Activated naive CD4-positive, alpha-beta T cell (primary cell): ENCODE measurements at places on chromosomes 11 and 22.

DNA sequence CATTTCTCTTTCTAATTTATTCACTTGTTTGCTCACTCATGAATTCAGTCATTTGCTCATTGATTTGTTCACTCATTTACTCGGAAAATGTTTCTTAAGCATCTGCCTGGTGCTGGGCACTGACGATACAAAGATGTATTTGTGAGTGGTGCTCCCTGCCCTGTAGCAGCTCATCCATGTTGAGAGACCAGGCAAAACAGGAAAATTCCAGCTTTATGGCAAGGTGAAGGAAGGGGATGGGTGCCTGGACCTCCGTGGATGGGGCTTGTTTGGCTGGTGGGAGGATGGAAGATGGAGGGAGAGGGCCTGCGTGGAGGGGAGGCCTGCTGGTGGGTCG is 53.1 kb downstream of the TBC1D22A start:
- DNase-seq, result no peak

- DNase-seq, result no peak
Observed at GRCh38 chr11:103805688-103806009, 230.8 kb upstream of the DDI1 start.

DNA sequence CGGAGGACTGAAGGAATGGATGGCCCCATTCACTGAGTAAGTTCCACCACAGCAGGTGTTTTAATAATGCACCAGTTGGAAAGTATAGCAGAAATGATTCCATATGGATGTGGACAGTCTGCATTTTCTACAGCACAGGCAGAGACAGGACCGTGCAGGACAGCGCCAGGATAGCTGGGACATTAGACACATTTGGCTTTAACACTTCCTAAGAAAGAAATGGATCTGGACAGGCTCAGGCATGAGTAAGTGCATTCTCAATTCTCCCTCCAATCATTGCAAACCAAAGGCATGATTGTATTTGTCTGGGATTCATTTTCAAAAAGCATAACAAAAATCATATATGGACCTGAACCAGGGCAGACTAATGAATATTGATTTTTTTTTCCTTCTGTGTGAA is 233.0 kb upstream of the POU2AF2 start:
- no peak for DNase-seq

- DNase-seq, result no peak
Observed at GRCh38 chr11:812390-812789, 2.6 kb downstream of the RPLP2 start.

- DNase-seq, result no peak
Observed at GRCh38 chr11:43936076-43936475, 6.4 kb upstream of the C11orf96 start.

GRCh38 chr11:122788781-122789535 is 49.3 kb upstream of the CRTAM start:
- DNase-seq, result no peak

GRCh38 chr11:119339589-119340334 is 921 bp downstream of the C1QTNF5 start:
- peak; percentile 21 for DNase-seq

GRCh38 chr22:43812890-43813289 is 785 bp upstream of the EFCAB6 start:
- DNase-seq, result no peak

- no peak for DNase-seq
Observed at GRCh38 chr22:29992341-29993275, 87.7 kb upstream of the HORMAD2 start.

GRCh38 chr11:114209343-114209742 is 86.9 kb upstream of the NNMT start:
- no peak for DNase-seq

DNA sequence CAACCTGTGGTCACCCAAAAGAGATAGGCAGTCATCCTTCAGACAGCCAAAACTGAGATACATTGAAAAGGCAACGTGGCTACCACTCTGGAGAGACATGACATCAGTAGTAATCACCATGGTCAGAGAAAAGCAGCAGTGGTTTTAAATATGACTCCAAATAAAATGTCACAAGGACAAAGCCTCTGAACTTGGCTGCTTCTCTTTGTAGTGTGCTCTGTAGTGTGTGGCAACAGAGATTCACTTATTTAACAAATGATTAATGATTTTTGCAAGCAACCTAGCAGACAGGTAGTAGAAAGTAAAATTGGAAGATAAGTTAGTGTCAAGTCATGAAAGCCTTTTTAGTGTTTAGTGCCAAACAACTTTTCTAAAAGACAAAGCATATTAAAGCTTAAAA is 63.5 kb downstream of the PAX6 start:
- DNase-seq, result no peak

DNA sequence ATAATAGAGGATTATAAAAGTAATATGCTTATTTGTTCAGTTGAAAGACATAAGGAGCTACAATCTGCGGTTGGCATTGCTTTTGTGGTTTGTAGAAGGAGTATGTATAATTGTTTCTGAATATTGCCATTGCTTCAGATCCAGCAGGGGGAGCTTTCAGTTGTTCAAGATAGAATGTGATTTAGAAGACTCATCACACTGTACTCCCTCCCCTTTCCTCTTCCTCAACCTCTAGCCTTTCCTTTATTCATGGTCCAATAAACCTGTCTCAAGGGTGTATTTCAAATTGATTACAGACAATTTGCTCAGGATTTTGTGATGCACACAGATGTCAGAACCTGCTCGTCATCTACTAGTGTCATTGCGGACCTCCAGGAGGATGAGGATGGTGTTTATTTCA is 9.8 kb downstream of the PRMT3 start:
- DNase-seq, result no peak

- DNase-seq, result no peak
Observed at GRCh38 chr11:66874232-66874631, 17.4 kb downstream of the LRFN4 start.

DNA sequence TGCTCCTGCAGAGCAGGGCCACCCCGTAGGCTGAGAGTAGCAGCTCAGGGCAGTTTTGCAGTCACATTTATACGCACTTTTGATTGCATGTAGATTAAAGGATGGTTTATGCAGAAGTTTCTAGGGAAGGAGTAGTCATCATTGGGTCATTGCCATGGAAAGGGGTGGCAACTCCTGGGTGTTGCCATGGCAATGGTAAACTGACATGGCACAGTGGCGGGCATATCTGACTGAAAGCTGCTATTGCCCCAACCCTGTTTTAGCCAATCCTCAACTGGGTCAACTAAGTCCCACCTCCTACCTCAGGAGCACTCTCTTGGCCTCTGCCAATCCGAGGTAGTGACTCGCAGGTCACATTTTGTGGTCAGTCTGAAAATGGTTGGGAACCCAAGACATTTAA is 2.4 kb upstream of the ARSA start:
- DNase-seq, result no peak

- no peak for DNase-seq
Observed at GRCh38 chr11:101880222-101880621, 34.6 kb upstream of the CEP126 start.

DNA sequence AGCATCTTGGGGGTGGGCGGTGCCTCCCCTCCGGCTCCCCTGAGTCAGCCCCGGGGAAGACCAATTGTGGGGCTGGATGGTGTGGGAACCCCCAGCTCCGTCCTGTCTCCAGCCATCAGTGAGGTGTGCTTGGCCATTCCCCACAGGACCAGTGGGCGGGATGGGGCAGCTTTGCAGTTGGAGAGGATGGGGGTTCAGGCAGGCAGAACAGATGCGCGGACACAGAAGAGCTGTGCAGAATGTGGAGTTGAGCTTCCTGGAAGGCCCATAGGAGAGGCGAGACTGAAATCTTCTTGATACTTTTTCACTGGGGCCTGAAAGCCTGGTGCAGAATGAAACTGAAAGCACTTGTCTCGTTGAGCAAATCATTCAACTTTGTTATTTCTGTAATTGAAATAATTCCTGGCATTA is 23.8 kb downstream of the PARVB start:
- no peak for DNase-seq

- no peak for DNase-seq
Observed at GRCh38 chr22:28283068-28283654, 364.1 kb upstream of the PITPNB start.

DNA sequence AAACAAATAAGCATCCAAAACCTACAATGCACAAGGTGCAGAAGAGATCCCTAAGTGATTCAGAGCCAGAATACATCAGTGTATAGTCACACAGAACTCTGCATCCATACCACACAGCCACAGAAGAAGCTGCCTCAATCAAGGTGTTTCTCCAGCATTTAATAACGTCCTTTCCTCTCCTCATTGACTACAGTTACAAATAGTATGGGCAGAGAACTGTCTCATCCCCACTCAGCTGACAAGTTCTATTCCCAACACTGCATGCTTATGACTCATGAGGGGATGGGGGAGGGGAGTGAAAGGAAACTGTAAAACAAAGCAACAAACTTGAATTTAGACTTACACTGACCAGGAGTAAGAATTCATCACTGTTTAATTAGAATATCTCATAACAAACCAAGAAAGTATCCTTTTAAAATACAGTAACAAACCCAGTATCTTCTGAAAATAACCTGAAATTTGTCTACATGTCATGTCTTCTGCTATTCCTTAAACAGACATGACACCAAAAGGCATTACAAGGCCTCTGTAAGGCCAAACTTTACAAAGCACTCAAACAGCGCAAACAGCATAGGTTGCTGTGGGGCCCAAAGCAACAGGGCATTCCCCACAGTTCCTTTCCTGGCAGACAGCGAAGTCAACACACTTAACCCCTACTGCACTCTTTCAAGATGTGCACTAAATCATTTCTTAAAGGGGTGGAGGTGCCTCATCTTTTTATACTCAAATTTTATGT is 29.3 kb downstream of the CELF1 start:
- DNase-seq, result peak; percentile 6

- DNase-seq, result no peak
Observed at GRCh38 chr22:45970705-45971407, 6.1 kb downstream of the WNT7B start.

DNA sequence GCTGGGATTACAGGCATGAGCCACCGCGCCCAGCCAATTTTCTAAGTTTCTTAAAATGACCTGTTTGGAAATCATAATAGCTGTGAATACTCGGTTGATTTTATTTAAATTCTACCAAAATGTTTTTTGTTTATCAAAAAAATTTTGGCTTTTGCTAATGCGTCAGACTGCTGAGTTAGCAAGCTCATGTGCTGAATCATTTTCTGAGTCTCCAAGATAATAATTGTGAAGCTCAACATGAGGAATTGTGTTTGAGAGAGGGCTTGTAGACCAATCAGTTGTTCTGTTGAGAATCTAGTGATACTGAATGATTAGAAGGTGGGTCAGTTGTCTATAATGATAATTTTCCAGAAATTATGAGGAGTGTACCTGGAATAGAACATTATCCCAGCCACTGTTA is 15.9 kb downstream of the RNF214 start:
- no peak for DNase-seq

DNA sequence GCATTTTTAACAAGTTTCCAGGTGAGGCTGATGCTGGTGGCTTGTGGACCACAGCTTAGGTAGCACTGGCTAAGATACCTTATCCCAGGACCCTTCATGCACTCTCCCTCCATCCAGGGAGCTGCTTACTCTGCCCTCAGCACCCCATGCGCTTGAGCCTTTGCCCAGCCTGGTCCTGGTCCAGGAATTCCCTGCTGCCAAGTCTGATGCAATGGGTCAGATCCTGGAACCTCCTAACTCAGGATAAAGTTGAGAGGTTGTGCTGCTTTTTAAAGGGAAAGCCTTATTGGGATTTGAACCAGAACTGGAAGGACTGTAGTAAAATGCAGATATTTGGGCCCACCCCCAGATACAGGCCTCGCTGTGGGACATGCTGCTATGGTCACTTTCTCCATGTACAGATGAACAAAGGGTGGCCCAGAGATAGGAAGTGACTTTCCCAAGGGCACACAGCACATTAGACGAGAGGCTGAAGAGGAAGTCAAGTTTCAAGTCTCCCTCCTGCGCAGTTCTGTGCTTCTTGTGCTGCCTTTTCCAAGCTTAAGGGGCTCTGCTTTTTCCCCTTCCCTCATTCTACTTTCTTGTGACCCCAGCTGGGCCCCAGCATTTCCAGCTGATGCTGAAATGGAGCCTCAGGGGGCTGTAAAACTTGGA is 824 bp upstream of the LGALS12 start:
- DNase-seq, result no peak

GRCh38 chr11:57214098-57214417 is 23.0 kb downstream of the APLNR start:
- no peak for DNase-seq

- DNase-seq, result no peak
Observed at GRCh38 chr11:128821556-128821955, 45.5 kb downstream of the KCNJ1 start.

- no peak for DNase-seq
Observed at GRCh38 chr22:24112188-24112587, 69.1 kb upstream of the SUSD2 start.

DNA sequence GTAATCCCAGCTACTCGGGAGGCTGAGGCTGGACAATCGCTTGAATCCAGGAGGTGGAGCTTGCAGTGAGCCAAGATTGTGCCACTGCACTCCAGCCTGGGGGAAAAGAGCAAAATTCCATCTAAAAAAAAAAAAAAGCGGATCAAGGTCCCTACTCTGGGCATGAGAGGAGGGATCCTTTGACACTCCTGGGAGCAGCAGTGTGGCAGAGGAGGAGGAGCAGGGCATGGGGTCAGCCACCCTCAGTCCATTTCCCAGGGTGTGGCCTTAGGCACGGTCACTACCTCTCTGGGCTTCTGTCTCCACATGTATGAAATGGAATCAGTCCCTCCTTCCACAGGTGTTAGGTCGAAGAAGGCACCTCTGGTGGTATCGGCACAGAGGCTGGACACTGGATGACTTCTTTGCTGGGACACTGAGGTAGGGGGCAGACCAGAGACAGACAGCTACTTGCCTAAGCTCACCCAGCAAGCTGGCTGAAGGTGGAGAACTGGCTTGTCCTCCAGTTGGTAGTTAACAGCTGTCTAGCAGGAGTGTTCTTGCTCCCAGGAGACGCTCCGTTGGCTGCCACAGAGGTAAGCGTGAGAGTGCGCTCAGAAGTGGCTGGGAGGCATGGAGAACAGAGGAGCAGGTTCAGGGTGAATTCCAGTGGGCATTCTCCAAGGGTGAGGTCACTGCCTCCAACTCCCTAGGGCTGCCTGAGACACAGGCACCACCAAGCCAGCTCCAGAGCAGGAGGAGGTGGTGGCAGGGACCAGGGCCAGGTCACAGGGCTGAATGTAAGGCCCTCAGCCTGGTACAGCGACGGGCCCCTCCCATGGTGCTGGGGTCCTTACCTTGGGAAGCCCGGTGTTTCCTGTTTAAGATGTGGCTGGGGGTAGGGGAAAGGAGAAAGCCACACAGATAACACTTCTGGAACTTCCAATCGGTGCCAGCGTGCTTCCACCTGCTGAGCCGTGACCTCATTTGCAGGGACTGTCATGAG is 19.5 kb downstream of the TXN2 start:
- no peak for DNase-seq

- peak; percentile 29 for DNase-seq
Observed at GRCh38 chr11:94543695-94544645, at the start of gene FUT4. Gene FUT4 (plus strand): TSS chr11:94543921. CDS start chr11:94544134, 213 bp downstream.
